Stimulated activated CD8-positive, alpha-beta memory T cell treated with anti-CD3 and anti-CD28 coated beads, Interleukin-15, amount 100 ng/mL, for 4 hours (primary cell): ENCODE measurements at places on chromosomes 5 and 9.

GRCh38 chr9:34203992-34204635 lies 25.3 kb downstream of the UBAP1 start:
- DNase-seq: no peak

GRCh38 chr5:112576298-112576925 lies 157.3 kb upstream of the EPB41L4A start:
- DNase-seq: no peak

DNA sequence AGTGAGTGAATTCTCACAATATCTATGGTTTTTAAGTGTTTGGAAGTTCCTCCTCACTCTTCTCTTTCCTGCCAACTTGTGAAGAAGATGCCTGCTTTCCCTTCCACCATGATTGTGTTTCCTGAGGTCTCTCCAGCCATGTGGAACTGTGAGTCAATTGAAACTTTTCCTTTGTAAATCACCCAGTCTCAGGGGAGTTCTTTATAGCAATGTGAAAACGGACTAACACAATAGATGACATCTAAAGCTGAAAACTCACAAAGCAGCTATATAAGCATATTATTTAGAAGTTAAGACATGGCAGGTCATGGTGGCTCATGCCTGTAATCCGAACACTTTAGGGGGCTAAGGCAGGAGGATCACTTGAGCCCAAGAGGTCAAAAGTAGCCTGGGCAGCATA lies 130.2 kb downstream of the ARRDC3 start:
- no peak for DNase-seq

DNA sequence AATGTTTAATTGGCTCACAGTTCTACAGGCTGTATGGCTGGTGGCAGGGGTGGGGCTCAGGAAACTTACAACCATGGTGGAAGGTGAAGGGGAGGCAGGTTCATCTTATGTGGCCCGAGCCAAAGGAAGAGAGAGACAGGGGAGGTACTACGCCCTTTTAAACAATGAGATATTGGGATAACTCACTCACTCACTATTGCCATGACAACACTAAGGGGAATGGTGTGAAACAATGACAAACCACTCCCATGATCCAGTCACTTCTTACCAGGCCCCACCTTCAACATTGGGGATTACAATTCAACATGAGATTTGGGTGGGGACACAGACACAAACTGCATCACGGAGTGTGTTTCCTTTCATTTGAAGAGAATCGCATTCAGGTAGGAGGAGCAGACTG lies 220.9 kb downstream of the GADD45G start:
- DNase-seq: no peak

DNA sequence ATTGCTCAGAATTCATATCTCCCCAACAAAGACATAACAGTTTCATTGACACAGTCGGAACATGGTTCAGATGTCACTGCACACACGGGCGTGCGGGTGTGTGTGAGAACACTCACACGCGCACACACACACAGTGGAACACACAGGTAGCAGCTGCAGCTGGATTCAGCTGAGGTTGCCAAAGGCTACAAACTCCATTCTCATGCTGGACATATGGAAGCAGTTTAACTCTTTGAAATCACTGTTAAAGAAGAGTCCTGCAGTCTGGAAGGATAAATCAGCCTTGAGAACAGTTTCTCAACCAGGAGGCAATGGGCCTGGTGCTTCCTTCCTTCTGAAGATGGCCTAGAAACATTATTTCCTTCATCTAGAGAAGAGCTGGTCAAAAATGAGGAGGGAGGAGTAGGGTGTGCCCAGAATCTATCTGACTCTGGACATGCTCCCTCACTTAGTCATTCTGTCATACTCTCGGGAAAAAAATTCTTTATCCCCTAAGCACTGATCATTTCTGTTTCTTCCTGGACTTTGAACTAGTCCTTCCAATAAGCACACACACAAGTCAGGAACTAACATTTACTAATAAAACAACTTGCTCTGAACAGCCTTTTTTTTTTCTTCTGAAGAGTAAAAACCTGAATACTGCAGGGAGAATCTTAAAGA lies 160.6 kb downstream of the ZDHHC21 start:
- DNase-seq: no peak

DNA sequence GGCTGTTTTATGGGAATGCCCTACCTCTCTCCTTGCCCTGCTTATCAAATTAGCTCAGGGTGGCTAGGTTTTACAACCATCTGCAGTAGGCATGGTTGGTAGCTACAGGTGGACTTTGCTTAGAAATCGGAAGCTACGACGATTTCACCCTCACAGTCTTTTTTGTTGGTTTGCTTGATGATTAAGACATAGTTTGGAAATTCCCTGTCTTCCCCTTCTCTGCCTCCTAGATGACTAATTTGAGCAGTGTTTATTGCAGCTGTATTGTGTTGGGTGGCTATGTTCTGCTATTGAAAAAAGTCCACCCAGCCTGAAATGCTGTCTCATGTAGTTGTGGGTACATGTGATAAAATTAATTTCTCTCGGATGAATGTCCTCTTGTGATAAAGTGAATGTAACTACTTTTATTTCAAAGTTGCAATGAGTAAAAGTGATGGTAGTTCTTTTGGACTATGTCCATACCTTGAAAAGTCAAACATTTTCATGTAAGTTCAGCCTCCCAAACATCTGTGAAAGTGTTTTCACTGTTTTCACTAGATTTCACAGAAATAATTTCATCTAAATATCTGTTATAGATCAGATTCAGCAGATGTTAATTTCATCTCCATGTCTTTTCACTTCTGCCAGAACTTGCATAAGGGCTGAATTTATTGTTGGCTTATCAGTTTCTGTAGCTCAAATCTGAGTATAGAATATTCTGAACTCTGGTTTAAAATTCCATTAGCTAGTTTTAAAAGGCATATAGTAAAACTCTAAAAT lies 37.3 kb upstream of the FYB1 start:
- DNase-seq: no peak

DNA sequence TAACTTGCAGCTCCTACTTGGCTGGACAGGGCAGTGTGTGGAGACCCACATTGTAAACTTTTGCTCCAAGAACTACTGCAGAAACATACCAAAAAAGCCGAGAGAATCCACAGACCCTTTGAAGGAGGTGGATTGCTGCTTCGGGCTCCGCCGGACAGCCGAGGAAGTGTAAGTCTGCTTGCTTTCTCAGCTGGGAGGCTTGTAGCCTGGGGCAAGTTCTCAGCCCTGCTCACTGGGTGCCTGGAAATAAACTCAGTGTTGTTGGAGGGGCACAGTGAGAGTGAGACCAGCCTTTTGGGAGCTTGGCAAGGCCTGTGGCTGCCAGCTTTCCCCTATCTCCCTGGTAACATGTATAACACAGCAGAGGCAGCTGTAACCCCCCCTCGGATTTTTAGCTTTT lies 215.6 kb downstream of the SYK start:
- no peak for DNase-seq

- DNase-seq: no peak
Observed at GRCh38 chr9:114908104-114908622, 22.2 kb downstream of the TNFSF8 start.

GRCh38 chr5:153544706-153545105 lies 54.2 kb downstream of the GRIA1 start:
- no peak for DNase-seq

- no peak for DNase-seq
Observed at GRCh38 chr9:114065304-114065703, 12.8 kb downstream of the AMBP start.

DNA sequence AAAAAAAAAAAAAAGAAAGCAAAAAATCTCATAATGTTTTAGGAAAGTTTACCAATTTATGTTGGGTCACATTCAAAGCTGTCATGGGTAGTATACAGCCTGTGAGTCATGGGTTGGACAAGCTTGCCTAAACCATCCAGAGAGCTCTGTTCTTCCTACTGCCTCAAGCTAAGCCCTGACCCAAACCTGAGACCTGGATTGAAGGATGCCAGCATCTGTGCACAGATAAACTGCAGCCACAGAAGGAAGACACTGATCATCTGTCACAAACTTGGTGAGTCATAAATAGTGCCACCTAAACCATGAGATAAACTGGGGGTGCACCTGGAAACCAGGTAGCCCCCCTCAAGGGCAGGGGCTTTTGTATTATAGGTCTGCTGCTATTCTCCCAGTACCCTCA lies 31.0 kb downstream of the CSF2 start:
- no peak for DNase-seq

DNA sequence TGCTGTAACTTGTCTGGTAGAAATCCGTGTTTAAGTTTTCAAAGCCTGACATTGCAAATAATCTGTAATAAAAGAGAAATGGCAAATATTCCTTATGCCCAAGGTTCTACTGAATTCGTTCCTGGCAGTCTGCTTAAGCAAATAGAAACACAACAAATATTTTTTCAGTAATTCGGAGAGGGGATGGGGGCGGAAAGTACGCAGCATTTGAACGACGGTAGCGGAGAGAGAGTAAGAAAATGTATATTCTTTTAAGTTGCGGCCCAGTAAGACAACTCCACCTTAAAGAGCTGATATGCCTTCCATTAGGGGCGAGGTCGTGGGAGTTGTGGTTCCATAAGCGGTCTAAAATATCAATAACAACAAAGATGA lies 569 bp downstream of the YIPF5 start:
- no peak for DNase-seq

DNA sequence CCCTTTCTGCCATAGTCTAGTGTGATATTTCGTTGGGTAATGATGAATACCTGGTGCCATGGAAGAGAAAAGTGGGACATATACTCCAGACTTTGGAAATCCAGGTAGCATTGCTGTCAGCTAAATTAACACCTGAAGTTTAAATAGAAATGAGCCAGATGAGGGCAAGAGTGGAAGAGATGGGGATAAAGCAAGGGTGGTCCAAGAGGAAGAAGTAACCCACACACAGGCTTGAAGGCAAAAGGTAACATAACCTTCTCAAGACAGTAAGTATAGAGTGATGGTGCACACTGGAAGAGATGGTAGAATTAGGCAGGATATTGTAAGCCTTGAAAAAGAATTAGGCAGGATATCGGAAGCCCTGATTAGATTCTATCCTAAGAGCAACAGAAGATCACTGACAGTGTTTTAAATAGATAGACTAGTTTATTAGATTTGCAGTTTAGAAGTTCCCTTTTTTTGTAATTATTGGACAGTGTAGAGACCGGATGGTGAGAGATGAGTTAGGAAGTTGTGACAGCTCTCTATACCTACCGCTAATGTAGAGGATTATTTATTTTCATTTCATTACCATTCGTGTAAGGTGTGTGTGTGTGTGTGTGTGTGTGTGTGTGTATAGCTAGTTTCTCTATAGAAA lies 16.8 kb downstream of the ANXA1 start:
- no peak for DNase-seq

DNA sequence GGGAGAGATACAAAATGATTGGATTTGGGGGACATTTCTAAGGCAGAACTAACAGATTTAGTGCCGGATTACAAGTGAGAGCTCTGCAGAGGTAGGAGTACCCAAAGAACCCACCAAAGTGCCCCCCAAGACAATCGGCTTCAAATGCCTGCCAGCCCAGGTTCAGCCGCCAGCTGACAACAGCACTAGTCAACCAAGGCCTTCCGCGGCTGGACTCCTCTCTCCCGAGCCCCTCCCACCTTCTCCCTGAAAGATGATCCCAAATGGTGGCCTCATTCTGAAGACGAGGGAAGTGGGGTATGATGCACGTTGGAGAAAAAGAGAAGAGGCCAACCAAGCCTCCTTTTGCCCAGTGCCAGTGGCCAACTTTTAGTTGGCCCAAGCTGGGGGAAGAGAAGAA lies 210.4 kb upstream of the SLC30A5 start:
- DNase-seq: no peak

- no peak for DNase-seq
Observed at GRCh38 chr9:77759391-77759790, 111.3 kb upstream of the GNA14 start.

- no peak for DNase-seq
Observed at GRCh38 chr9:107809871-107810460, 320.4 kb upstream of the KLF4 start.

DNA sequence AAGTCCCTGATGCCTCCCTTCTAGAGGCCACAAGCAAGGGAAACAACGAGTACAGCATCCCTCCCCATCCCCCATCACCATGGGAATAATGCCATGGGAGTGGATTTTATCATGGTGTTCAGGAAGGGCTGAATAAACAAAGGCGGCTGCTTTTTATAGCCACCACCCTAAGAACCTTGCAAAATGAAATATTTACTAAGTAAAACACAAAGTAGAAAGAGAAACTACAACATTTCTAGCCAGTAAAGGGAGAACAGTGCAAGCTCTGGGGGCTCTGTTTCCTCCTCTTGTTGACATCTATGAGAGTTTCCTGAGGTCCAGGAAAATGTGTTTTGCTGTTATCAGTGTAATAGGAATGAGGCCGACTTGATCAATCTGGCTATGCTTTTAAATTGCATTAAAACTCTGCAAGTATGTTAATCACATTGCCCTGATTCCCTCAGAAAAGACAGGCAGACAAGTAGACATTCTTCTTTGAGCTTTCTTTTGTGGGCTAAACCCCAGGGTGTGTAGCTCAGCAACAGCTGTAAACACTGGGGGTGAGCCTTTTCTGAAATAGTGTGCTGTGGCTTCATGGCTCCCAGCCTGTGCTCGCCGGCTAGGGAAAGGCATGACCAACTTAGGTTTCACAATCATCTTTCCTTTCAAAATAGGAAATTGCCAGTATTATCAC lies 31.1 kb downstream of the SV2C start:
- no peak for DNase-seq

DNA sequence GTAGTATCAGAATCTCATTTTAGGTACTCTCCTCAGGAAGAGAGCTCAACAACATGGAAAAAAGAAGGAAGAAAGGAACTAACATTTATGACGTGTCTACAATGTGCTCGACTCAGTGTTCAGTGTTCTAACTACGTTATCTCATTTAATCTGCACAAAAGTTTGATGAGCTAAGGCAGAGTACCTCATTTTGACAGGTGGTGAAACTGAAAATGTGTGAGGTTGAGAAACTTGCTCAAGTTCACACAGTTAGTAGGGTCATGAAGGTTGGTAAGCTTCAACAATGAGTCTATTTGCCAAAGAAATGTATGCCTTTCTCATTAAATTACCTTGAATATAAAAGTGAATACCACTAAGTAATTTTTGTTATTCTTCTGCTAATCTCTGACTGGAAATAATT lies 165.1 kb downstream of the CAAP1 start:
- no peak for DNase-seq

DNA sequence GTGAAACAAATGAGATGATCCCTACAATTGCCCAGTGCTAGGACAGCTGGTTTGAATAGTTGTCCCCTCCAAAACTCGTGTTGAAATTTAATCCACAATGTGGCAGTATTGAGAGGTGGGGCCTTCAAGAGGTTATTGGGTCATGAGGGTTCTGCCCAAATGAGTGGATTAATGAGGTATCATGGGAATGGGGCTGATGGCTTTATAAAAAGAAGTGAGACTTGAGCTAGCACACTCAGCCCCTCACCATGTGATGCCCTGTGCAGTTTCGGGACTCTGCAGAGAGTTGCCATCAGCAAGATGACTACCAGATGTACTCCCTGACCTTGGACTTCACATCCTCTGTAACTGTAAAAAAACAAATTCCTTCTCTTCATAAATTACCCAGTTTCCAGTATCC lies 33.1 kb downstream of the RANBP6 start:
- DNase-seq: no peak

GRCh38 chr9:127858041-127858512 lies 3.6 kb upstream of the ENG start:
- no peak for DNase-seq
